ENCODE measurements at places on chromosomes 2 and 18.

- no peak for DNase-seq
Measured at GRCh38 chr18:69838620-69839411, 108.9 kb downstream of the CD226 start.

- DNase-seq: no peak
Measured at GRCh38 chr2:204315236-204315662, 230.0 kb upstream of the PARD3B start.

DNA sequence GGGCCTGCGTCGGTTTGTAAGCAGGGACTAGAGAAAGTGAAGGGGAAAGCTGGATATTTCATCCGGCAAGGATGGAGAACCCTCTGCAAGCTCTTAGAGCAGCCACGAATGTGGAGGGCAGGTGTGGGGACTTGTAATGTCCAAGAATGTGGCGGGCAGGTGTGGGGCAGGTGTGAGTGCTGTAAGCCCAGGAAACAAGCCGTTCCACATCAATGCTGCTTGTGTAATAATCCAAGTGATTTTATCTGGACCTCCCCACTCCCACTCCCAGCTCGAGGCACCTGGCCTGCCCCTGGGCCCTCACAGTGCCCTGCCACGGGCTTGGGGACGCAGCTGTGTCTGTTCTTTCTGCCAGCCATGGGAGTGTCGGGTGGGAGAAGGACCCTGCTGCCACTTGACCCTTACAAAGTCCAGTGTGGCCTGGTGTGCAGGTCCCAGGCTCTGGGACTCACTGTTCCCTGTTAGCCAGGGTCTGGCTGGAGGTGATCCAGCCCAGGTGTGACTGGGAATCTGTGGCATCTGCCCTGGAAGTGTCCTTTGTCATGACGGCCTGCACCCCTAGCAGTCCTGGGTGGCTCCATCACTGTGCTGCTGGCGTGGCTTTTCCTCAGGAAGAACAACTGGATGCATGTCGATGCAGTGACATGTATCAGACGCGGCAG, 42.8 kb downstream of the SOX11 start:
- no peak for DNase-seq

DNA sequence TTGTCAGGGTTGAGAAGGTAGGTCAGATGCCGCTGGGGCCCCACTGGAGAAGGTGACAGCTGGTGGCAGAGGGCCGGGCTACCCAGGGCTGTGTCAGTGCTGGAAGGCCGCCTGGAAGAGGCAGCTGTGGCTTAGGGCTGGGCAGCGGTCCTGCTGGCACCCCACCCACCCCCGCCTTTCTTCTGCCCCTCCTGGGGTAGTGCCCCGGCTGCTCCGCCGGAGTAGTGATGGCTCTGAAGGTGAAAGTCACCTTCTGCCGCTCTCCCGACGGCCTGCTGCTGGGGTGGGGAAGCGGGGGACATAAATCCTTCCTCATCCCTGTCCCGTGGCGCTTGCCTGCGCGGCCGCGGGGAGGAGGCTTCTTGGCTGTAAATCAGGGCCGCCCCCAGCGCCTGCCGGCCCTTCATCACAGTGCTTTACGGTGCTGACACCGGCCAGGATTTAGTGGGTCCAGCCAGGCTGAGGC, 332.2 kb downstream of the DYSF start:
- DNase-seq: no peak

DNA sequence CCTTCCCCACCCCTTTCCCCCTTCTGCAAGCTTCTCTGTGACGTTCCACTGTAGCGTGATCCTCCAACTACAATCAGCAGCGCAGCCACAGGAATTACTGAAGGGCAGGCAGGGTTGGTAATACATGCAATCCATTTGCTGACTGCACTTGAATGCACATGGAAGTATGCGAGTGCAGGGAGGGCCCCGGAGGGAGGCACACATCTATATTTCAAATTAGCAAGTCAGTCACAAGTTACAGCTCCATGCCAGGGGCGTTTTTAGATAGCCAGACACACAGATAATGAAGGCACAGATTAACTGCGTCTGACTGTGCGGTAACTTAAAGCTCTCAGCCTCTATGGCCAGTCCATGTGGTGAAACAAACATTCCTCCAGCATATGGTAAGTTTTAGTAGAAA, 209.2 kb upstream of the GATA6 start:
- DNase-seq: no peak

- DNase-seq: no peak
Measured at GRCh38 chr2:223319601-223320000, 267.6 kb downstream of the KCNE4 start.

GRCh38 chr18:12288403-12288755, 19.7 kb upstream of the TUBB6 start:
- DNase-seq: no peak

DNA sequence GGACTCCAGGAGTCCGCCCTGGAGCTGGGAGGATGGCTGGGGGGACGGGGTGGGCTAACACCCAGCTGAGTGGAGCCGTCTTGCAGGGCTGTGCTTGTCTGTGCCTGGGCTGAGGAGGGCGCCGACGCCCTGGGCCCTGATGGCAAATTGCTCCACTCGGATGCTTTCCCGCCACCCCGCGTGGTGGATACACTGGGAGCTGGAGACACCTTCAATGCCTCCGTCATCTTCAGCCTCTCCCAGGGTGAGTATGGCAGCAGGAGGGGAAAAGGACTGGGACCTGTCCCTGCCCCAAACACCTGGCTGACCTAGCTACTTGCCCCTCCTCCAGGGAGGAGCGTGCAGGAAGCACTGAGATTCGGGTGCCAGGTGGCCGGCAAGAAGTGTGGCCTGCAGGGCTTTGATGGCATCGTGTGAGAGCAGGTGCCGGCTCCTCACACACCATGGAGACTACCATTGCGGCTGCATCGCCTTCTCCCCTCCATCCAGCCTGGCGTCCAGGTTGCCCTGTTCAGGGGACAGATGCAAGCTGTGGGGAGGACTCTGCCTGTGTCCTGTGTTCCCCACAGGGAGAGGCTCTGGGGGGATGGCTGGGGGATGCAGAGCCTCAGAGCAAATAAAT, 12.9 kb downstream of the KHK start:
- no peak for DNase-seq

- no peak for DNase-seq
Measured at GRCh38 chr2:156663757-156664409, 227.7 kb downstream of the GPD2 start.

- no peak for DNase-seq
Measured at GRCh38 chr2:148039783-148040182, 18.9 kb downstream of the MBD5 start.

GRCh38 chr2:152466980-152467676, 132.2 kb downstream of the FMNL2 start:
- peak; percentile 76 for DNase-seq

GRCh38 chr2:1556776-1557466, 143.7 kb downstream of the TPO start:
- DNase-seq: no peak

- DNase-seq: no peak
Measured at GRCh38 chr2:121830809-121831208, 75.4 kb downstream of the TSN start.

DNA sequence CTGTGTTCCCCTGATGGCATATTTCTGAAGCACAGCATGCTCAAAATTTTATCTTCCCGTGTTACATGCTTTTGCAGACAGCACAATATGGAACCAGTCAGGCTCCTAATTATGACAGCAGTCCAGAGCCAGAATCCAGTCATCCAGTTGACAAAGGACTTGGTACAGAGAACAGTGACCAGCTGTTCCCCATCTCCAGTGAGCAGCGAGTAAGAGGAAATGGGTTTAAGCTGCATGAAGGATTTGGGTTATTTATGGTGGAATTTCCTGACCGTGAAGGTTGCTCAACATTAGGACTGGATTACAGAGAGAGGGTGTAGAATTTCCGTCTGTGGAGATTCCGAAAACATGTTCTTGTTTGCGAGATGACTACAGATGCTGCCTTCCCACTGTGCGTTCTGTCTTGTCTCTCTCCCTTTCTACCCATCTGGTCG, 24.4 kb downstream of the SGPP2 start:
- no peak for DNase-seq

DNA sequence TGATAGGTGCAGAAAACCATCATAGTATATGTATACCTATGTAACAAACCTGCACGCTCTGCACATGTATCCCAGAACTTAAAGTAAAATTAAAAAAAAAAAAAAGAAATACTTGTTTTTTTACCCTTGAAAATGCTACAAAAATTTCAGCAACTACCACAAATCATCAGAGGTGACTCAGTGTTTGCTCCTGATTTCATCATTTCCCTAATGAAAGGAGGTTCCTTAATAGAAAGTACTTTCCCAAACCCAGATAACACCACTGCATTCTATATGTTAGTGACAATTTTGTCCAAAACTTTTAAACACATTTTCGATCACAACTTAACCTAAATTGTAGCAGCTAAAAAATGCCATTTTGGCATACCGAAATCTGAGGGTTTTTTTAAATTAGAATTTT, 163.3 kb downstream of the SLC39A10 start:
- DNase-seq: peak; percentile 32

GRCh38 chr18:52682260-52682659, 342.3 kb downstream of the DCC start:
- DNase-seq: no peak

- no peak for DNase-seq
Measured at GRCh38 chr2:127379712-127380355, 7.9 kb downstream of the MAP3K2 start.

DNA sequence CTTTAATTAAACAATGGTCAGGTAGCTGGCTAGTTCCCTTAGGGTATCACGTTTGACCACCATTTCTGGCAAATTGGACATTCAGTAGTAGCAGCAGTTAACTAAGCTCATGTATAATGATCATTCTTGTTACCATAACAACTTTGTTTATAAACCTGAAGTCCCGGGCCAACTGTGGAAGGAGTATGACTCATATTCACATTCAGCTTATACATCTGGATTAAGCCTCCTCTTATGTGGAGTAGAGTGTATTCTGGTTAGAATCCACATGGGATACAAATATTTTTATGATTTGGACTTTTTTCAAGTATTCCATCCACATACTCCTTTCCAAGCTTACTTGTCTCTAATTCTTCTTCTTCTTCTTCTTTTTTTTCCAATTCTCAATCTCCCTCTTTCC, 70.3 kb upstream of the ZSWIM2 start:
- DNase-seq: no peak

DNA sequence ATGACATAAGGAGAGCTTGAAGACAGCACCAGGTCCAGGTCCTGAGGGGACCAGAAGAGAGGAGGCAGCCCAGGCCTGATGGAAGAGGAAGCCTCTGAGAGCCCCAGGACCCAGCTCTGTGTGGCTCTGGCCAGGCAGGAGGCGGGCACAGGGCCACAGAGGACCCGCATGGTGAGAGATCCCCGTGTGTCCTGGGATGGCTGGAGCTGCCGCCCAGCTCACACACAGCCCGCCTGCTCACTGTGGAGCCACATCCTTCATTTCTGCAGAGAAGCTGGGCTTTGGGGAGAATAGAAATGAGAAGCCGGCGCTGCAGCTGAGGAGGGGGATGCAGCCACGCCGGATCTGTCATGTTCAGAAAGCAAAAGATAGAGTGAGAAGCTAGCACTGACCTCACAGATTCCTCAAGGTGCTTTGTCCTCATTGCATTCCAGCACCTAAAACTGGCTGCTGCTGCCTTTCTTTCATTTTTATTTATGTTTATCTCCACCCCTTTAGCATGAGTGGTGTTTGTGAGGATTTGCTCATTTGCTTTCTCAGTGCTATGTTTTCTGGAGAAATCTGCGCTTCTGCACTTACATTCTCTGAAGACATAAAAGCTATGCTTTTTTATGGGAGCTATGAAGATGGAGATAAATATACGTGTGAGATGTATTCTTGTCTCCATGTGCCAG, 307.6 kb upstream of the MYT1L start:
- DNase-seq: no peak

- DNase-seq: no peak
Measured at GRCh38 chr2:102185347-102185746, 1.5 kb upstream of the IL1RL2 start.

GRCh38 chr2:159828738-159829137, 30.7 kb upstream of the CD302 start:
- no peak for DNase-seq

- DNase-seq: no peak
Measured at GRCh38 chr2:144048631-144049060, 471.3 kb downstream of the ZEB2 start.

GRCh38 chr2:113227698-113228097, 51.0 kb downstream of the PAX8 start:
- no peak for DNase-seq

- DNase-seq: no peak
Measured at GRCh38 chr18:58257461-58257860, 213.4 kb downstream of the NEDD4L start.

DNA sequence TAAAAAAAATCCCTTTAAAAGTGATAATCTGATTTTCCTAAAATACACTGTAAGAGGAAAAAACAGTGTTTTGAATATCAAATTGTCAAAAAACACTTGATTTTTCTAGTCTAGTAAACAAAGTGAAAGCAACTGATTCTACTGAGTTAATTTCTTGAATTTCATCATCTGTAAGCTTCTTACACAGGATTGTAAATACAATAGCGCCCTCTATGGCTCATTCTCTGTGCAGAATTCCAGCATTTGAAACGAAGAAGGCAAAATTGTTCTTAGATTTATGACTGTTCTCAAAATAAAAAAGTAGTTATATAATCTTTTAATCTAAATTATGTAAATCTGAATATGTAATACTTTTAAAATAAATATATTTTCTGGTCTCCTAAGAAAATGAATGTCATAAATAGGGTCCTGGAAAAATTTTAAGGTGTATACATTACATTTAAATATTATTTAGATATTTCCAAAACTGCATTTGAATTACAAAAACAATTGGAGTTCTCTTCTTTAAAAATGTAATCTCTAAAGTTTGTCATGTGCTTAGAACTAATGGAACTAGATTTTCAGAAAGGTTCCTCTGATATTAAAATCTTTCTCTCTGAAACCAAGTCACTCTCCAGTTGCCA, 176.9 kb upstream of the MC4R start:
- peak; percentile 52 for DNase-seq

GRCh38 chr2:223784221-223784772, 53.1 kb downstream of the AP1S3 start:
- DNase-seq: no peak

GRCh38 chr2:85851253-85852151, 37.3 kb downstream of the ST3GAL5 start:
- no peak for DNase-seq
